Caudate nucleus (tissue), 63 donors: ENCODE measurements at places on chromosomes 6 and 20.

DNA sequence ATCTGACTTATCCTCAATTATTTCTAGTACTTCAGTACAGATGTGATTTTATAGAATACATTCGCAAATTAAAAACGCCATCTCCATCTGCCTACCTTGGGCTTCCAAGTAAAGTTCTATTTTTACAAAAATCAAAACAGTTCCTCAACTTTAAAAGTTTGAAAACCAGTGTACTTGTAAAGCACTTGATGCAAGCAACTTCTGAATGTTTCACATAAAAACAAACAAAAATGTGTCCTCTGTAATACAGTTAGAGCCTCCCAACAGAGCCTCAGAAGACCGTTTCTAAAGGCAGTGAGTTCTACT lies 384 bp upstream of the MANEA start:
- DNase-seq: no peak

- peak; percentile 66 for DNase-seq
Measured at GRCh38 chr6:44237813-44238433, 9.0 kb upstream of the HSP90AB1 start.

DNA sequence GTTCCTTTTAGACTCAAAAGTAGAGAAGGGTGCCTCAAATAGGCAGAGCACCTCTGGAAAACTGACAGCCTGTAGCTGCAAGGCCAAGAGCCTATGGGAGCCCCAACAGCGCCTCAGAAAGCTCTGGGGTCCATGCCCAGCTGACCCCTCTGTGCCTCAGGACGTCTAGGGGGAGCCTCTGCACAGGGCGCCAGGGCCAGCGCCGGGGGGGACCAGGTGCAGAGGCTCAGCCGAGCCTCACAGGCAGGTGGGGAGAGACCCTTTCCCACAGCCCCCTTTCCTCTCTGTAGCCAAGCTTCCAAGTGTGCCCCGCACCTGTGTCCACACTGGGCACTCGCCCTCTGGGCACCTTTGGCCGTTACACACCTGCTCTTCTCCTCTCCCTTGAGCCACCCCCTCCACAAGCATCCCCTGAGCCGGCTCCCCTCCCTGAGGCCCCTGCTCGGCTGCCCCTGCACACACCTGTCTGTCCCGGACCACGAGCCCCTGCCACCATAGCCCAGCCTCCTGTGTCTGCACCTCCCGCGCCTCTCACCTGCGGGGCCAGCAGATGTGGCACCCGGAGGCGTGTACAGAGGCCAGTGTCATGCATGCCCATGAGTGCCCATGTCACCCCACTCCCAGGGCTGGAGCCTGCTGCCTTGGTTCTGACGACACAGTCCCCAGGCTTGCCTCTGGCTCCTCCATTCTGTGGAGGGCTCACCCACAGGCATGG lies 53.2 kb downstream of the GINS1 start:
- no peak for DNase-seq

- DNase-seq: no peak
Measured at GRCh38 chr6:21245488-21245887, 348.1 kb upstream of the SOX4 start.

DNA sequence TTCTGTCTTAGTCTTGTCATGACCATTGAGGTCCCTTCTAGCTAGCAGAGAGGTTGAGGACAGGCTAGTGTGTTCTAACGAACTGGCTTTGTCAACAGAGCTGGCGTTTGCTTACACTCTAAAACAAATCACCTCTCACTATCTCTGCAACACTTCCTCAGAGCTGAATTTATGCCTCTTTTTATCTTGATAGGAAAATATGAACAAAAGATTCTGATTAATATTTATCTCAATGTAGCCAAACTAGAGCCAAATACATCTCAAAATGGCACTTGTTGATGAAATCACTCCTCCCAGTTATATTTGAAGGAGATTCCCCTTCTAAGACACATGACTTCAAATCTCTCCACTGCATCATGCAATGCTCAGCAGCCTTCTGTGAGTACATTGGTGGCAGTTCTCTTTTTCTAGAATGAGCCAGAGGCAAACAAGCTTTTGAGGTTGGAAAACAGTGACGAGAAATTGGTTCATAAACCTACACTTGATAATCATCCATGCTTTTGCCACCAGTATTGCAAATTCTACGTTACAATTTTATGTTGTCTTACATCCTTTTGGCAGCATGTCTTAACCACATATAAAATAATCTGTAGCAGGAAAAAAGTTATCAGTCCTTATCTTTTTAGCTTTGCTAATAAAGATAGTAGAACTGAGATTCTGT lies 615.7 kb upstream of the CITED2 start:
- no peak for DNase-seq

GRCh38 chr6:24838081-24838480 lies 39.4 kb upstream of the ARMH2 start:
- no peak for DNase-seq

- no peak for DNase-seq
Measured at GRCh38 chr20:44253528-44253927, 6.4 kb downstream of the GDAP1L1 start.

DNA sequence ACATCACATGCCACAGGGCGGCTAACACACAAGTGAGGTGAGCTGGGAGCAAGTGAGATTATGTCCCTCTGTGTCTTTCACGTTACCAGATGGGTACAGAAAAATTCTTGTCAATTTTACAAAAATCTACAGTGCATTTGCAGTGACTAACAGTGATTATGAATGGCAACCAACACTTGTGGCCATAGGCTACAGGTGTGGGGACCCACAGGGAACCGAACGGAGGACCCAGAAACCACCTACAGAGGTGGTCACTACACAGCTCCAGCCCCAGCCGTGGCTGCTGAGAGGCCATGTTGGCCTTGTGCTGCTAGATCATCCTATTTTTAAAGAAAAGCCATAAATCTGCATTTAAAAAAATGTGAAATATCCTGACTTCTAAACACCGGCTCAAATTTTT lies 50.2 kb downstream of the FYN start:
- DNase-seq: no peak

DNA sequence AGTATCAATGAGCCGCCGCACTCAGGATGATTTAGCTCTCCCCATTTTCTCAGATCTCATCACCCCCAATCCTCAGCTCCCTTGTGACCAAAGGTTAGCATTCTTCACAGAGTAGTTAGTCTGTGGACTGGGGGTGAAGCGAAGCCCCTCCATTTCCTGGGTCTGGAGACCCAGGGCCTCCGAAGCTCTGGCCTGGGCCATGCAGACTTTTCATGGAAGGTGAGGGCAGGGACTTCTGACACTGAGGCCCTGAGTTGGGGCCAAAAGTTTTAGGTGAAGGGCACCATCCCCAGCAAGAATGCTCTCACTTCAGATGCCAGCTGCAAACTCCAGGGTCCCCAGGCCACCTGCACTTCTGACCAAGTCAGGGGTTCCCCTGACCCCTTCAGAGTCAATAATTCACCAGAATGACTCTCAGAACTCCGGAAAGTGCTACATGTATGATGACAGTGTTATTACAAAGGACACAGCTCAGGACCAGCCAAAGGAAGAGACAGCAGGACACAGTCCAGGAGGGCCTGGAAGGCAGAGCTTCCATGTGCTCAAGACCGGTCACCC lies 65.7 kb upstream of the DUSP22 start:
- DNase-seq: no peak
